Stimulated activated CD4-positive, alpha-beta T cell treated with anti-CD3 and anti-CD28 coated beads, TNF-alpha, amount 100 ng/mL, for 4 hours (primary cell): ENCODE measurements at places on chromosomes 4 and X.

DNA sequence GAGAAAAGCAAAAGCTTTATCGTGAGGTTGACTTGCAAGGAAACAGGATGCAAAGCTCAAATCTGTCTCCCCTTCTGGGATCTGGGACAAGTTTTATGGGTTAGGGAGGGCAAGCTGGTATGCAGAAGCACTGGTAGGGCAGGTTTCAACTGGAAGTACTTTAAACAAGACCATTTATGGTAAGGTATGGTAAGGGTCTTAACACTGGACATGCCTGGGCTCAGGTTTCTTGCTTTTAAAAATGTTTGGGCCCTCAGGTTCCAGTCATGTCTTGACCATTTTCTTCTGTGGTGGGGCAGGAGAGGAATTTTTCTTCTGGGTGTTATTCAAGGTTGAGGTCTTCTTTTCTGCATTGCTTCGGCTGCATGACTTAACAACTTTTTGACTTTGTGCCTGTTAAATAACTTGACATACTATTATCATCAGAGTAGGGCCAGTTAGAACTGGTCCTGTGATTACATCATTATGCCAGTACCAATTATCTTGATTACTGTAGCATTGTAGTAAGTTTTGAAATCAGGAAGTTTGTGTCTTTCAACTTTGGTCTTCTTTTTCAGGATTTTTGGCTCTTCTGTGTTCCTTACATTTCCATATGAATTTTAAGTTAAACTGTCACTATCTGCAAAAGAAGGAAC is 33.7 kb downstream of the CD38 start:
- no peak for DNase-seq

GRCh38 chr4:170729236-170729635 is 639.5 kb upstream of the AADAT start:
- DNase-seq = no peak

DNA sequence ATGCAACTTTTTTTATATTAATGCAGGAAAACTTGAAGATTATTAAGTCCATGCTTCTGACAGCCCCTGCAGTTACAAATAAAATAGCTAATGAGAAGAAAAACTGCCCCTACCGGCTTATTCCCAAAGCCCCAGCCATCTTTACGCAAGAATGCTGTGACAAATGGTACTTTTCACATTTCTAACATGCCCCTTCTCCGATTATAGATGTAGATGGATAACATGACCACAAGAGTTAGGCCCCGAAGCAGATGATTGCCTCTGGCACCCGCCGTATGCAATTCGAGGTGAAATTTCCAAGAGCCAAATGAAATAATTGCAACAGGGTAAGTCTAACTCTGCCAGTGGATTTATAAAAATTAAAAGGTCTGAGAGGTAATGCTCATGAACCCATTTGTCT is 319.4 kb upstream of the TAPT1 start:
- DNase-seq = no peak

GRCh38 chrX:2500091-2500802 is 529 bp downstream of the DHRSX start:
- DNase-seq = no peak

DNA sequence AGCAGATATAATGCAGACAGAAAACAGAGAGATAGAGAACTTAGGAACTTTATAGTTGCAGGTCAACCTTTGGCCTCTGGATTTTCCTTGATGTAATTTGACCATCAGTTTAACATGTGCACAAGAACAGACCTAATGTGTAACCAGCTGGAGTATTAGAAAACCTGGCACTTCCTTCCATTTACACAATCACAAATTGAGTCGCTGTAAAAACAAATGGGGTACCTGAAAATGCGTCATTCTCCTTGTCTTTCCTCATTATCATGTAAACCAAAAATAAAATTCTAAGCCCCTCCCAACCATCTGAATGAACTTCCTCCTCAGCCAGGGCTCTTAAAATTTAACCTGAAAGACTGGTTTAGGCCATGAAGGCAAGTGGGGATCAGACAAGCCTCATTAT is 358.4 kb upstream of the MAGEB16 start:
- DNase-seq = no peak

DNA sequence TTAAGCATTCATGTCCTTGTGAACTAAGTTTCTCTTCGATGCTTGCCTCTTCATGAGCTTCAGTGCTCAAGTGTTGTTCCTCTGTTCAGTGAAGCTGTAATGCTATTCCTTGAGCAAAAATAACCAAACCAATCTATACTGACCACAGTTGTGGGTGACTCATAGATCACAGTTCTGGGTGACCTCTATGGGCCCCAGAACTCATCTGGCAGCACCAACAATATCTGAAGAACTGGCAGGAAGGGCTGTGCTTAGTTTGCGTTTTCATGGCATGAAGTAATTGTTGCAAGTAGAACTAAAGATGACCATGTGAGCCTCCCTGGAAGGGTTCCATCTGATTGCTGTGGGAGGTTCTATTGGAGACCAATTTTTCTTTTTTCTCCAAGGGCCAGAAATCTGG is 106.2 kb downstream of the CCNG2 start:
- DNase-seq = no peak

- DNase-seq = no peak
Observed at GRCh38 chrX:34624416-34624815, 32.7 kb downstream of the TMEM47 start.

DNA sequence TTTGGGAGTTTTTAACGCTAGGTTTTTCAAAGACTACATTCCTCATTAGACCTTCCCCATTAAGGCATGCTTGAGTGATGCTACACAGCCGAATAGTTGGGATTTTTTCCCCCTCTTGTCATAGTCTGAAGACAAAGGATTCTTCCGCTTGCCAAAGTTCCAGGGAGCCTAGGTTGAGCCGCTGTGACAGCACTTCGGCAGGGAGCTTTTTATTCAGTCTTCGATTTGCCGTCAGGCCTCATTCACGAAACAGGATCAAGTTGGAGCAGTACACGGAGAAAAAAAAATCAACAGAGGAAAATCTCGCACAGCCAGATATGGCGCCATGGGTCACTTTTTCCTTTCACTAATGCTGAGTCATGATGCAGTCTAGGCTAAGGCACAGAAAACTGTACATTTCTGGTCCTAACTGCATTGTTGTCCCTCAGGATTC is 24.3 kb downstream of the SHROOM3 start:
- DNase-seq = no peak

DNA sequence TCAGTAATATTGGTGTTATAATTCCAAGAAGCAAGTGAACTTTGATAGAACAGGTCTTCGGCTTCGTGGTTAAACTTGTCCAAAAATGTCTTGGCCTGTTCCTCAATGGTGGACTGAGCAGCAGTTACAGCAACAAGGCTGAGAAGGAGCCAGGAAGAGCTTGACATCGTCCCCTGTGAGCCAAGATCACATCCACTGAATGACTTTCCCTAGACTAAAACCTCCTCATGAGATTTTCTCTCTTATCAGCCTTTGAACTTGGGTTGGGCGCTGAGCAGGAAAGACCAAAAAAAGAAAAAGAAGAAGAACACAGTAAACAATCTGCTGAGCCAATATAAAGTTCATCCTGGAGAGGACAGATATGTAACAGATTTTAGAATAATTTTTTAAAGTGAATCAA is at the start of gene ACE2:
TSS of gene ACE2 (minus strand) at position 216 of the 400 bp plus-strand sequence. CDS start at position 167, 49 bp downstream.
- no peak for DNase-seq
